Fibroblast of skin of abdomen (primary cell): ENCODE measurements at places on chromosomes 2 and 18.

GRCh38 chr2:187338679-187339121, 109.4 kb downstream of the CALCRL start:
- DNase-seq: no peak

DNA sequence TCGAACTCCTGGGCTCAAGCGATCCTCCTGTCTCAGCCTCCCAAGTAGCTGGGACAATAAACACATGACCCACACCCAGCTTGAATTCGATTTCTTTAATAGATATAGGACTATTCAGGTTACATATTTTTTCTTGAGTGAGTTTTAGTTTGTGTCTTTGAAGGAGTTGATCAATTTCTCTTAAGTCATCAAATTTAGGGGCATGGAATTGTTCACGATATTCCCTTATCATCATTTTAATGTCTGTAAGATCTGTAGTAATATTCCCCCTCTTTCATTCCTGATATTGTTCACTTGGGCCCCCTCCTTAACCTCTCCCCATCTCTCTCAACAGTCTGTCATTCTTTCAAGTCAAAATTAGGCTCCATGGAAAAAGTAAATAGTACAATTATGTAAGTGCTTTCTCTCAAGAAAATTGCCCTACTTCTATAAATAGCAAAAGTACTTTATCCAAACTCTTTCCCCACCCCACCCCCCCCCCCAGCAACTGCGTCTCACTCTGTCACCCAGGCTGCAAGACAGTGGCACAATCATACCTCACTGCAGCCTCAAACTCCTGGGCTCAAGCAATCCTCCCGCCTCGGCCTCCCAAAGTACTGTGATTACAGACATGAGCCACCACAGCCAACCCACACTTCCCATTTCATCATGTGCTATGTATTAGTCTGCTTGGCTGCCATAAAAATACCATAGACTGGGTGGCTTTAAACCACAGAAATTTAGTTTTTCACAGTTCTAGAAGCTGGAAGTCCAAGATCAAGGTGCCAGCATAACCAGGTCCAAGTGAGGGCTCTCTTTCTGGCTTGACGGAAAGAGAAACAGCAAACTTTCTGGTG, 20.1 kb downstream of the WDR33 start:
- DNase-seq: peak; percentile 33

DNA sequence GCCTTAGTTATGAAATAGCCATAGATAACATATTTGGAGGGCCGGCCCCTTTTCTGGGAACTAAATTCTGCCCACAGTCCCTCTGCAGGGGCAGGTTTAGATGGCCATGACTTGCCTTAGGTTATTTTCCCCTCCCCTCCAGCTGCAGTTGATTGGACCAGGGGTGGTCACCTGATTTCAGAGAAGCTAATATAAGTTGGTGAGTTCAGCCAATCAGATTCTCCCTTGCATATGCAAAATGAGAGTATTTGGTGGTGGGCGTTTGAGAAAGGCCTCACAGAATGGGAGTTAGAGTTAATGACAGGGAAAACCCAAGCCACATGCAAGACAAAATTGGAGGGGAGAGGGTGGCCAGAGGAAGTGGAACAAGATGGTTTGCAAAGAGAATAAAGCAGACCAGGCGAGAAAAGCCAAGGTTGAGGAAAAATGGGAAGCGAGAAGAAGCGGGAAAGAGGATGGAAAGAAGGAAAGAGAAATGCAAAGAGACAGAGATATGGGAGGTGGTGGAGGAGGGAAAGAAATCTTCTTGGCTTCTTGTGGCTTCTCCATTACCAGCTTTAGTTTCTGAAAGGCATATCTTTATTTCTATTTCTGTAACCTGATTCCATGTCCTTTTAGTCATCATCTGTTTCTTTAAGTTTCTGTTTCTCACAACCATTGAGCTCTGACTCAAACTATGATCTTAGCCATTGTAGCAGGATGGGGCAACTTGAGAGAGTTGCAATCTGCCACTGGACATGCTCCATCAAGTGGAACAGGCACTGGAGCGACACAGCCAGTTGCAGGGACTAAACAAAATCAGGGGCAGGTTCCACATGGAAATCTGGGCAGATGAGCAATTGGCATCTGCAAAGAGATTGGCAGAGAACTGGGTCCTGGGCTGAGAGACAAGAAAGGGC, 108.1 kb upstream of the SIX3 start:
- no peak for DNase-seq

- DNase-seq: peak; percentile 55
Measured at GRCh38 chr2:228474466-228474865, 293.0 kb upstream of the SPHKAP start.

DNA sequence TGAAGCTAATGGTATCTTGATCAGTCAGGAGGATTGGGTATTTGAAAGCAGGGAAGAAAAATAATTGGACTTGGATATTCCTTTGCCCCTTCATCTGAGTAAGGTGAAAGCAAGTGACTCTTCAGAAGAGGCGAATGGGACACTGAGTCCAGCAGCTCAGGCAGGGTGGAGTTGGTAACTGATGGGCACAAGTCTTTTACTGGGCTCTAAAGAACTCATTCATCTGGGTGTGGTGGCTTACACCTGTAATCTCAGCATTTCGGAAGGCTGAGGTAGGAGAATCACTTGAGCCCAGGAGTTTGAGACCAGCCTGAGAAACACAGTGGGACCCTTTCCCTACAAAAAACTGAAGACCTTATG, 11.2 kb downstream of the CFLAR start:
- no peak for DNase-seq

- DNase-seq: no peak
Measured at GRCh38 chr18:36420826-36421225, 123.3 kb downstream of the FHOD3 start.

DNA sequence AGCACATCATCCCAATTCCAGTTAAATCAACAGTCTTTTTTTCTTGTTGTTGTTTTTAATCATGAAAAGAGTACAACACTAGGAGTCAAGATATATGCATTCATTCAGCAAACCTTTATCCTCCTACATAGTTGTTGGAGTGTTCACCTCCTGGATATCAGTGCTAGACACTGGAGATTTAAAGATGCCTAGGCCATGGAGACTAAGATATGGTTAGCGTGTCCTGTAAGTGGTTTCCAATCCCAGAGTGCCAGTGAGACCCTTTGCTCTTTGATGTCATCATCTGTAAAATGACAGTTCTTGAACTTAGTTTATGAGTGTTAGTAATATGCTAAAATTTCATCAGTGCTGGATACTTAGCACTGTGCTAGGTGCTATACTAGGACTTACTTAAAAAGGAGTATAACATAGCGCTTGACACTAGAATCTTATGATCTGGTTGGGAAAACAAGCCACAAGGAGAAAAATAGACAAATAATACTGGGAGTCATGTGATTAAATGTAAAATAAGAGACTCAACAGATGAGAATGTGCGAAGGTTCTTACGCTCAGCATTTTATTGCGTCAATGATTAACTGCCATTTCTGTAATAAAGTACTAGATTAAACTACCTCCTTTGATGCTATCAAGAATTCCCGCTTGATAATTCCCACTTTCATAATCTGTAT, 31.5 kb downstream of the BABAM2 start:
- DNase-seq: no peak

- no peak for DNase-seq
Measured at GRCh38 chr2:77999376-77999775, 477.2 kb upstream of the LRRTM4 start.

- no peak for DNase-seq
Measured at GRCh38 chr18:45142868-45143267, 462.2 kb downstream of the SETBP1 start.

GRCh38 chr2:216619411-216620393, 13.5 kb upstream of the IGFBP2 start:
- peak; percentile 80 for DNase-seq

GRCh38 chr2:17429130-17429529, 89.1 kb downstream of the RAD51AP2 start:
- peak; percentile 72 for DNase-seq

- DNase-seq: no peak
Measured at GRCh38 chr18:65411061-65411460, 339.8 kb upstream of the CDH7 start.

DNA sequence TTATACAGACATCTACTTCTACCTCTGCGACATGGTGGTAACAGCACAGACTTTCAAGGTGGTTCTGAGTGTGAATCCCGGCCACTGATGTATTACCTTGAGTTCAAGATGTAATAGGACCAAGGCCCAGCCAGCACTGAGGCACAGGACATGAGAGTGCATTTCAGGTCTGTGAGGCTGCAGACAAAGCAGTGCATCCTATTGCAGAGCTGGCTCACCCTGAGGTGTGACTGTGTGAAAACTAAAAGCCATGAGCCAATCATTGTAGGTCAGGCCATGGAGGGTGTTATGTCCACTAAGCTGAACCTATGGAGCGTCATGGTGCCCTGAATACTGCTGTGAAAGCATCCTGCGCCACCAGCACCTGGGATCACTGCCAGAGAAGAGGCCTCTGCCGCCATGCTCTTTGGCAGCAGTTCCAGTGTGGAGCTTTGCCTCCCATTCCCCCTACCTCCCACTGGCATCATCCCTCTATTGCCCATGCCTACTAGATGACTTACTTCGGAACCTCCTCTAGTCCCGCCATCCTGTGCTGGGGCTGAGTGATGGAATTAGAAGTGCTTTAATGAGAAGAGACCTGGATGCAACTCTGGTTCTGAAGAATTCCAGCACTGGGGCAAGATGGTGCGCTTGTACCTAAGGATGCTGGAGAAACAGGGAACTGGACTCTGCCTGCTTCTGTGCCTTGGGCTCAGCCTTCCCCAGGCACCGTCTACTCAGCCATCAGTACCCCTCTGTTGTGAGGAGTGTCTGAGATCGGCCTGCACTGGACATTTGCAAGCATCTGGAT, 112.0 kb upstream of the RMDN2 start:
- DNase-seq: no peak

GRCh38 chr2:76197428-76197827, 486.7 kb upstream of the GCFC2 start:
- DNase-seq: no peak

- no peak for DNase-seq
Measured at GRCh38 chr2:168738062-168738461, 64.4 kb upstream of the NOSTRIN start.

GRCh38 chr2:241091201-241091600, 10.9 kb downstream of the MTERF4 start:
- DNase-seq: no peak

- no peak for DNase-seq
Measured at GRCh38 chr2:26464390-26465265, 13.3 kb downstream of the OTOF start.

- DNase-seq: no peak
Measured at GRCh38 chr2:81747481-81748070, 1443.0 kb upstream of the LRRTM1 start.

DNA sequence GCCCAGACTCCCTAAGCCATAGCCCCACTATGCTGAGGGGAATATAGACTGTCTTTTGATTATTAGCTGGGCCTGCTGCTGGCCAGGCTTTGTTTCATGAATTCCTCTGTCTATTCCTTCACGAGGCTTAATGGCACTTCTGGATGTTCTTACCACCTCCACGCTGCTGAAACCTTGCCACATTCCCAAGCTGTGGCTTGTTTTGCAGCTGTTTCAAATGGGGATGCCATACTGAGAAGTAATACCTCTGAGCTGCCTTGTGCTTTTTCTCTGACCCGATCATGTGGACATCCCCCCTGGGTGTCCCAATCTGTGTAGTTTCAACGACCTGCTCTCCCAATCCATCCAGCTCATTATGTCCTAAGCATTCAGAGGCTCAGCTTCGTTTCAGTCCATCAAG, 114.1 kb downstream of the ICOS start:
- DNase-seq: no peak

GRCh38 chr2:74867841-74868658, 34.1 kb downstream of the HK2 start:
- DNase-seq: no peak

GRCh38 chr2:73176205-73176880, 26.0 kb upstream of the NOTO start:
- DNase-seq: peak; percentile 14

GRCh38 chr2:28408764-28409599, 16.3 kb downstream of the FOSL2 start:
- DNase-seq: no peak

- no peak for DNase-seq
Measured at GRCh38 chr2:220674033-220674432, 898.1 kb downstream of the EPHA4 start.

GRCh38 chr18:10149768-10150556, 236.1 kb downstream of the VAPA start:
- DNase-seq: no peak

DNA sequence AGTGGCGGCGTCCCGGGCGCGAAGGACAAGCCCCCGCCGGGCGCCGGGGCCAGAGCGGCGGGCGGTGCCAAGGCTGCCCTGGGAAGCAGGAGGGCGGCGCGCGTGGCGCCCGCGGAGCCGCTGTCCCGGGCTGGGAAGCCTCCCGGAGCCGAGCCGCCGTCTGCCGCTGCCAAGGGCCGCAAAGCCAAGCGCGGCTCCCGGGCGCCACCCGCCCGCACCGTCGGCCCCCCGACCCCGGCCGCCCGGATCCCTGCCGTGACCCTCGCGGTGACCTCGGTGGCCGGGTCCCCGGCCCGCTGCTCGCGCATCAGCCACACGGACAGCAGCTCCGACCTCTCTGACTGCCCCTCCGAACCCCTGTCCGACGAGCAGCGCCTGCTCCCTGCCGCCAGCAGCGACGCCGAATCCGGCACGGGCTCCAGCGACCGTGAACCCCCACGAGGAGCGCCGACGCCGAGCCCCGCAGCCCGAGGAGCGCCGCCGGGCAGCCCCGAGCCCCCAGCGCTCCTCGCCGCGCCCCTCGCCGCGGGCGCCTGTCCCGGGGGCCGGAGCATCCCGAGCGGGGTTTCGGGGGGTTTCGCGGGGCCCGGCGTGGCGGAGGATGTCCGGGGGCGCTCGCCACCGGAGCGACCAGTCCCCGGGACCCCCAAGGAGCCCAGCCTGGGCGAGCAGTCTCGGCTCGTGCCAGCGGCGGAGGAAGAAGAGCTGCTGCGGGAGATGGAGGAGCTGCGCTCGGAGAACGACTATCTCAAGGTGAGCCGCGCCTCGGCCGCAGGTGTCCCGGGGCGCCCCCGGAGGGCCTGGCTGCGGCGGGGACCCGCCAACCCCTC, 820 bp downstream of the MTCL1 start:
- DNase-seq: no peak

DNA sequence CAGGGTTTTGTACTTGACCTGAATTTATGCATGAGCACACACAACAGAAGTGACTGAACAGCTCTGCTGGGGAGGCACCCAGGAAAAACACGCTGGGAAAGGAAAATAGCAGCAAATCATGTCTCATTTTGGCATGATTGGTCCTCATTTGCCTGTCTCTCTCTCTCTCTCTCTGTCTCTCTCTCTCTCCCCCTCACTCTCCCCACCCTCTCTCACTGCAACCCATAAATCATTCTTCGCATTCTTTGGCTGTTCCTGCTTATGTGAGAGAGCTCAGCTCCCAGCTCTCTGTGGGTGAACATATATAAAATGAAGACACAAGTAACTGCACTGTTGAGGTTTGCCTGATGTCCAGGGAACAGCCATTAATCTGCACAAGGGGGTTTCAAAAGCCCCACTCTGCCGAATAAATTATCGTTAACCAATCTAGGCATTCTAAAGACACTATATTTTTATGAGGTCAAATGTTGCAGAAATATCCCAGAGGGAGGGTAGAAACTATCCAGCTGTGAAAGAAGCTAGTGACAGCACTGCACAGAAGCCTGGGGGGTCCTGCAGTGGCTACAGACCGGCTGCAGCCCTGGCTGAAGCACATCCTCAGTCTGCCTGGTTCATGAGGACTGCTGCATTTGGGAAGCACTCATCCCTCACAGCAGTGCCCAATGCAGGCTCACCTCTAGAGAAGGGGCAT, 260.3 kb downstream of the AFF3 start:
- peak; percentile 99 for DNase-seq
